NCI-H1417 (cell line): ENCODE measurements at places on chromosomes 6 and 20.

GRCh38 chr6:36938536-36938935 is 16.0 kb upstream of the PI16 start:
- no peak for DNase-seq

- peak; percentile 29 for DNase-seq
Measured at GRCh38 chr20:62819494-62820174, 2.8 kb downstream of the COL9A3 start.

- no peak for DNase-seq
Measured at GRCh38 chr6:155273431-155273830, 9.6 kb downstream of the CLDN20 start.

GRCh38 chr20:63538204-63539091 is 1.3 kb upstream of the PTK6 start:
- DNase-seq = peak; percentile 89

DNA sequence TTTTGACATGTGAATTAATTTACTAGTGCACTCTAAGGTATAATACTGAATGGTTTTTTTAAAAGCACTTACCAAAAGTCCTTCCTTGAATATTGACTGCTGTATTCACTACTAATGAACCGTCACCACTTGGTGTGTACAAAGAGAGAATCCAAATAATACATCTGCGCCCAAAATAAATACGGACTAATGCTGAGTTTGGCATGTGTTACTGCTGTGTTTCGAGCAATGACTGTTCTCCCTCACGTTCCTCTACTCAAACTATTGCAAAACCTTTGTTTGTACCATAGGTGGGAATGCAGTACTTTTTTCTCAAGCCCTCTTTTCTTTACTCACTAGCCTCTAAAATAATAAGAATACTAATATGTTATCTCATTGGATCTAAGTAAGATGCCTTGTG is 305.5 kb downstream of the QKI start:
- DNase-seq = no peak

- DNase-seq = no peak
Measured at GRCh38 chr6:166578536-166579236, 7.8 kb downstream of the RAMACL start.

- peak; percentile 54 for DNase-seq
Measured at GRCh38 chr6:108497883-108498282, 62.8 kb upstream of the FOXO3 start.

DNA sequence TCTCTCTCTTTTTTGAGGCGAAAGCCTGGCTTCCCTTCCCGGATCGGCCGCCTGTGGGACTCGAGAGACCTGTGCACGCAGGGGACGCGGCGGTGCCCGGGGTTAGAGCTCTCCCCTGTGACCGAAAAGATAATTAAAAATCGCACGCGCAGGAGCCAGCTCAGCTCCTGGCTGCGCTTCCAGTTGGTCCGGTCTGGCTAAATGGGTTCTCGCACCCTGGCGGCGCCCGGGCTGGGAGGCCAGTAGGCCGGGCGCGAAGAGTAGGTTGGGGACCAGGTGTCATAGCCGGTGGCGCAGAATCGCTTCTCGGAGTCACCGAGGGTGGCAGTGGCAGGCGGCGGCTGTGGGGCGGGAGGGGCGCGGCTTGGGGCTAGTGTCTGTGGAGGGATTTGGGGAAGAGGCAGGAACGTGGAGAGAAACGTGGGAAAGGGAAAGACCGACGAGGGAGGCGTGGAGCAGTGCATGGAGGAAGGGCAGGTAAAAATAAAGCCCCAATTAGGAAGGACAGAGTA is 41.9 kb upstream of the SUPT3H start:
- peak; percentile 72 for DNase-seq

DNA sequence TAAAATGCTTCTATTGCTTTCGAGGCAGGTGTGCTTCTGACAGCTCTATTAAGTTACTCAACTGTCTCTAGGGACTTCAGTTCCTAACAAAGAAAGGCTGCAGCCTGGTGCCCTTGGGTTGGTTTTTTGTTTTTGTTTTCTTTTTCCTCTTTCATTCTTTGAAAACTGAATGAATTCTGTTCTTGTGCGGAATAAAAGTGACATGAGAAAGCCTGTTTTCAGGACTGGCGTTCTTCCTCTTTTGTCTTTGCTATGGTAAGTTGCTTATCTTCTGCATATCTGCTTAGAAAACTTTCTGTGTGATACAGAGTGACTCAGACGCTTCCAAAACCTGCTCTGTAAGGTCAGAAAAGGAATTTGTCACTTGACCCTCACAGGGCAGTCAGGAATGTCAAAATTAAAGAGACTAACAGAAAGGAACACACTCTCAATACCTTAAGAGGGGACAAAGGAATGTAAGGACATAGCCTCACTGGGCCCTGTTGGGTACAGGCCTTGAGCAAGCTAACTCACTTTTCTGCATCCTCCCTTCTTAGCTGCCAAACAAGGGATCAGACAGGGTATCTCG is 56.2 kb upstream of the NHSL1 start:
- DNase-seq = no peak

- DNase-seq = no peak
Measured at GRCh38 chr6:2231438-2231837, 14.0 kb downstream of the GMDS start.

DNA sequence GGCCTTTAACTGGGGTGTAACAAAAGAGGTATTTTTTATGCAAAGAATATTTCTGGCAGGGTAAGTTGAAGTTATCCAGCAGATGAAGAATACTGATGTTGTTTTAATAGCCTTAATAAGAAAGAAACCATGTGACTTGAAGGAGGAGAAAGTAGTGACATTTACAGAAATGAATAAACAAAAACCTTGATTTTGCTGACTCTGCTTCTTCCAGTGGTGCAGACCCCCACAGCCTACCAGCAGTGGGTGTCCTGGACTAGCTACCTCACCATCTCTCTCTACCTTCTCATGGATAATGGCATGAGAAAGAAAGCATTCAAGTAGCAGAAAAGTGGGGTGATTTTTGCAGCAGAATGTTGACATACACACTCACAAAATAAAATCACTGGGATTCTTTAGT is 162.6 kb upstream of the RNF217 start:
- no peak for DNase-seq

DNA sequence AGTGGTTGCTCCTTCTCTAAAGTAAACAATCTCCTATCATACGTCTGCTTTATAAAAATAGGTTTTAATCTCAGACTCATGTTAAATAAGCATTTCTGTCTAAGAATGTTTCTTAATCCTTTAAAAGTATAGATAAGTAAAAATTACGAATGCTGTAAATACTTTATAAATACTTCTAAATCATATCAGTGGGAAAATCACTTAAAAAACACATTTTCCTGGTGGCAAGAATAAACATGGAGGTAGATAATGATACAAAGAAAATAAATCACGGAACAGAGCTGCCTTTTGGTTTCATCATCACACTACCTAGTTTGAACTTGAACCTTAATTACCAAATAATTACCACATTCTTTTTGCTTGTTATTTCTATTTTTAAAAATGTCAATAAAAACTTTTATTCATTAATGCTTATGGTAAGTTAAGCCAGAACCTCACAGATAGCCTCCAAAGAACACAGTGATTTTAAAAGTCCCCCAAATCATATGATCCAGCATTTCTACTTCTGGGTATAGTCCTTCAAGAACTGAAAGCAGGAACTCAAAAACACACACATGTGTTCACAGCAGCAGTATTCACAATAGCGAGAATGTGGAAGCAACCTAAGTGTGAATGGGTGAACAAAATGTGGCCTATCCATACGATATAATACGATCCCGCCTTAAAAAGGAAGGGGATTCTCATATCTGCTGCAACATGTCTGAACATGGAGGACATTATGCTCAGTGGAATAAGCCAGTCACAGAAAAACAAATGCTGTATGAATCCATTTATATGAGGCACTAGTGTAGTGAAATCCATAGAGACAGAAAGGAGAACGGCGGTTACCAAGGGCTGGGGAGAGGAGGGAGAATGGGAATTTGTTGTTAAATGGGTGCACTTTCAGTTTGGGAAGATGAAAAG is 72.4 kb downstream of the SLC22A23 start:
- DNase-seq = no peak

DNA sequence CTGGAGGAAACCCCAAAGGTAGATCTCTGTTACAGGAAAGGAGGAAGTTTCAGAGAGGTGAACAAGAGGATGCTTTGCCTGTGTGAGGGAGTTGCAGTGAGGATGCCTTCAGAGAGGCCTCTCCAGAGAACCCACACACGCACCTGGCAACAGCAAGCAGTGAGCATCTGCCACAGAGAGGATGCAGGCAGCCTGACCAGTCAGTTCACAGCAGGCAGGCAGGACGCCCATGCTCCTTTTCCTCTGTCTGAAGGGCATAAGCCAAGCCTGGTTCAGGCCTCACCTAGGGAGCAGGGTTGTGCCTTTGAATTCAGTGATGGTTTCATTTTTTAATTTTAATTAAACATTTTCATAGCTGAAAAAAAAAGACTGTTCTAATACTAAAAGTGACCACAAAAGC is 346.0 kb upstream of the MARCKS start:
- no peak for DNase-seq

- DNase-seq = no peak
Measured at GRCh38 chr6:7418238-7418905, 28.8 kb downstream of the RIOK1 start.

DNA sequence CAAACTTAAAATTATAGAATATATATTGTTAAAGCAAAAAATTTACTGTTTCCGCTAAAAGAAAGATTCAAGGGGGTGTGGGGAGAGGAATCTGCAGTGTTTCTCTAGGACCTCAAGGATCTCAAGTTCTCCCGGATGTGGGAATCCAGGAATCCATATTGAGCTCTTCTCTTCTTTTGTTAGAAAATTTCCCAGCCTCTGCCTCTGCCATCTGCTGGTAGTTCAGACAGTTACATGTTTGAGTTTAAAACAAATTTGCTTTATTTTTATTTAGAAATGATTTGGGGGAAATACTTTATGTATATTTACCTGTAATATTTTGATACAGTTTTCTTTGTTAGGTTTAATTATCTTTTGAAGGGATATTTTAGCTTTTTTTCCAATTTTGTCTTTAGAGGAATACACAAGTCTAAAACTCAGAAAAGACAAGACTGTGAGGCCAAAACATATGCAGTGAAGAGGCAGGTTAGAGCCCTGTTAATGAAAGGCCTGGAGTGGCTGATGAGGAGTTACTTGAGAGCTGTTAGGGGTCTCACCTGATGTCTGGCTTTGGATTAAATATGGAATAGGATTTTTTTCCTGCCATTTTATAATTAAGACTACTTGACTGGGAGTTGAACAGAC is 268.8 kb downstream of the ARID1B start:
- peak; percentile 15 for DNase-seq

DNA sequence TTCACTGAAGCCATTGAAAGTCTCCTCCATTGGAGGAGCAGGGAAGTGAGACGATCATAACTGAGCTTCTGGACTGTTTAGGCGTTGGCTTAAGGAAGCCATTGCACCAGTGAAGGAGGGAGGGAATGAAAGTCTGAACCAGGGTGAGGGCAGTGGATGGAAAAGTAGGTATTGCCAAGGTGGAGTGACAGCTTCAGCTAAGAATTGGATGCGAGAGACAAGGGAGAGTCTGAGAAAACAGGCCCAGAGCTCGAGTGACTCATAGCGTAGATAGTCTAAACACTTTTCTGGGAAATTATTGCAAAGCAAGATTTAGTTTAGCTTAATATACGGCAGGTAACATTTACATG is 4.5 kb downstream of the DSP start:
- DNase-seq = no peak

GRCh38 chr6:105991561-105992314 is 94.4 kb upstream of the PRDM1 start:
- DNase-seq = no peak

DNA sequence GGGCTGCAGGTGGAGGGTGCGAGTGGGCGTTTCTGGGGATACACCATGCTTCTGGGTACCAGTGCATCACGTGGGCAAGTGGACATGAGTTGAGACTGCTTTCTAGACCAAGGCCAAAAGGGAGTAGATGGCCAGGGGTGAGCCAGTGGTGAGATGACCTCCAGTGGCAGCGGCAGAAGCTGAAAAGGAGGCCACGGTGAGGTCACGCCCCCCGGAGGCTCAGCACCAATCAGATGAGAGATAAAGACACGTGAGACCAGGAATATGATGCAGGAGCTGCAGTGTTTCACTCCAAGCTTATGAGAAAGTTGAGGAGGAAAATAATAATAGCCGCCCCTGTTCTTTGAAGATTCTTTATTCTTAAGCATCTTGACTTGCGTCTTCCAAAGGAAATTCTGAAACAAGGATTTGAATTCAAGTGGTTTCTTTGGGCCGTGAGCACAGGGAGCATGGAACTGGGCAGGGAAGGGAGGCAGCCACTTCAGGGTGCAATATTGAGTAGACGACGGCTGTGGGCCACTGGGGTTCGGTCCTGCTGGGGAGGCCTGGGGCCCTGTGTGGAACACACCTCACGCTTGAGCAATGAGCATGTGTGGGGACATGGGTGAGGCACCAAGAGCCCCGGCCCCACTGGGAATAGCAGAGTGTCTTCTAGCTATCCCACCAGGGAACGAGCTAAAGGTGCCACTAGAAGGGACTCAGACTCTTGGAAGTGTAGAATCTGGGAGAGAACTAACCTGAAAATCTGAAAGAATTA is 156.7 kb upstream of the LRFN2 start:
- no peak for DNase-seq

- DNase-seq = no peak
Measured at GRCh38 chr6:2384528-2384927, 139.1 kb upstream of the GMDS start.

GRCh38 chr6:62202078-62202477 is 83.9 kb downstream of the KHDRBS2 start:
- no peak for DNase-seq

- DNase-seq = no peak
Measured at GRCh38 chr6:37061157-37061804, 55.8 kb downstream of the FGD2 start.

- DNase-seq = no peak
Measured at GRCh38 chr20:14331646-14332045, 5.8 kb downstream of the FLRT3 start.

DNA sequence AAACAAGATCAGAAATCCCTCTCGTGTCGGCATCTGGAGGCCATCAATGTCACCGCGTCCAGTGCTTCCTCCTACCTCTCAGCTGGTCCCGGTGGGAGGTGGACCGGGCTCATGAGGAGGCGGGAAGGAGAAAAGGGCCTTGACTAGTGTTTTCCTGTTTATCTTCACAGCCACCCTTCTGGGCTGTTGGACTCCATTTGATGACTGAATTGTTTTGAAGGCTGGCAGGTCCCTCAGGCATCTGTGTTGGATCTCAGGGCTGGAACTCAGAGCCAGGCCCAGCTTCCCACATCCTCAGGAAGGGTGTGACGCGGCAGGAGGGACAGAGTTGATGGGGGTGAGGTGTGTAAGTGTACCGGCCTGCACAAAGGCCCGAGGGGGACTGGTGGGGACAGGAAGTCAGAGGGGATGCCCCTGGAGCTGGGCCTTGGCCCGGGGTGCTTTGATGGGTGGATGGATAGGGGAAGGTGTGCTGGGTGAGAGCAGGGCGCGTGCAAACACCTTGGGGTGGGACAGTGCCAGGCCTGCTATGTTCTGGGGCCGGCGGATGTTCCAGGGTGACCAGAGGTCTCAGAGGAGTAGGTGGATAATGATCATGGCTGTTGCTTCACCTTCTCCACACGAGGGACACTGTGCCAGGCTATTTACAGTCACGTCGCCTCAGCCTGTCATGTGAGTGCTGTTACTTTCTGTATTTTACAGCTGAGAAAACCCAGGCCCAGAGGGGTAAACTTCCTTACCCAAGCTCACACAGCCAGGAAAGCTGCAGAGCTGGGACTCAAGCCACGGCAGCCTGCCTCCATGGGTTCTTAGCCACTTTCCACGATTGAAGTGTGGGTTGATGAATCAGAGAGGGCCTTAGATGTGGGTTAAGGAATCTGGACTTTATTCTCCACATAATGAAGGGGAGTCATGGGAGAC is 17.9 kb upstream of the CHMP4B start:
- no peak for DNase-seq

GRCh38 chr20:44222633-44223368 is 12.2 kb upstream of the OSER1 start:
- DNase-seq = no peak
